Activated effector memory CD4-positive, alpha-beta T cell treated with Interleukin-2 at 50 U/mL for 16 hours (primary cell): ENCODE measurements at places on chromosomes 7 and 10.

- DNase-seq: no peak
Observed at GRCh38 chr10:80356989-80357850, 639 bp downstream of the DYDC2 start.

DNA sequence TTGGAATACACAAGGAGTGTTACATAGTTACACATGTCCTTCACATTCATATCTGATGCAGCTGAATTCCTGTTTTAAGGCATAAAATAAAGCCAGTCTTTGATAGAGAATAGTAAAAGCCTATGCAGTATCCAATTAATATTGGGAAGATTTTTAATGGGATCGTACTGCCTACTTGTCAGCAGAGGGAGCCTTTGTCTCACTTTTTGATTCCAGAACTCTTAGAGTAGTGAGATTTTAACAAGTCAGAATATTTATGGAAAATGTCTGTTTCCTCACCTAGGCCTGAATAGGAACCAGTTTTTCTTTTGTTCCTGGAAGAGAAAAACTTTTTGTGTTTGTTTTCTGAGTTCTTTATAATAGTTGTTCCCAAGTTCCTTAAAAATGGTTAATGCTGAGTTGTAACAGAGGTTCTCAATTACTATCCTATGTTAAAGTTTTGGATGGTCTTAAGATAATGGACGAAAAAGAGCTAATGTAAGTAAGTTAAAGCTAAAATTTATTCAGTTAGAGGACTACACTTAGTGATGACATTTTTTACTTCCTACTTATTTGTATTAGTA lies 114.0 kb downstream of the BBS9 start:
- no peak for DNase-seq

DNA sequence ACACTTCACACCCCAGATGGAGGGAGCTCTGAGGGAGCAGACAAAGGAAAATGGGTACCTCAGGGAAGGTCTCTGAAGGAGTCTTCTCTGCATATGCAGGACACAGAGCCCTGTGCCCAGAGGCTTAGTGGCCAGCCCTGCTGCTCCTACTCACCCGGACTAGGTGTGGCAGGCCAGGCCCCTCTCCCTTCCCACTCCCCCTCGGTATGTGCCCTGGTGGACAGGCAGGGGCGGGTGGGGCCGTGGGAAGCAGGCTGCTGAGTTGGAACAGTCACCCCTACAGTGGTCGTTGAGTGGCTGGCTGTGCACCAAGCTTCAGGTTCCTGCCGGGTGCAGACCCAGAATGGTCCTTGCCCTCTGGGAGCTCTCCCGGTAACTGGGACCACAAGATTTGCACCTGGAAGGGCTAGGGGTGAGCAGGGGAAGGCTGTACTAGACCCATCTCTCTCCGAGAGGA lies 68.6 kb downstream of the ZMIZ1 start:
- no peak for DNase-seq

DNA sequence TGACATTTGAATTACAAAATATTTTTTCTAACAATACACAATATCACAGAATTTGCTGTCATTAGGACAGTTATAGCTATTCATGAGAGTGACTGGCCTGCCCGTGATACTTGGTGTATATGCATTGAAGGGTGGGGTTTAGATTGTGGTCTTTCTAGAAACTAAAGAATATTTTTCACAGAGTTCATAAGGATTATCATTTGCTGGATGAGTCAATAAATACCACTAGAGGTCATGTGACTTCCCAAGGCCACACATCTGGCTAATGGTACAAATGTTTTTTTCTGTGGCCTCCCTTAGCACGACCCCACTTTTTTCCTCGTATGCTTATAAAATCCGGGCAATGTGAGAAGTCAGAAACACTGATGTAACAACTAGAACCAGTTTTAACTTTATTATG lies 5.2 kb downstream of the OPTN start:
- DNase-seq: no peak

- DNase-seq: no peak
Observed at GRCh38 chr10:79293841-79294581, 53.3 kb upstream of the PPIF start.

DNA sequence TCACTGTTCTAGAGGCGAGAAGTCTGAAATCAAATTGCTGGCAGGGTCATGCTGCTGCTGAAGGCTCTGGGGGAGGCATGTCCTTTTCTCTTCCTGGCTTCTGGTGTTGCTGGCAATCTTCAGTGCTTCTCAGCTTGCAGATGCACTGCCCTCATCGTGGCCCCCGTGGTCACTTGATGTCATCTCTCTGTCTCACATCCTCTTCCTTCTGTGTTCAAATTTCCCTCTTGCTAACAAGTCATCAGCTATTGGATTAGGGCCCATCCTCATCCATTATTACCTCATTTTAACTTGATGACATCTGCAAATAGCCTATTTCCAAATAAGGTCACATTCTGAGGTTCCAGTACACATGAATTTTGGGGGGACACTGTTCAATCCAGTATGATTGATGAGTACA lies 36.6 kb upstream of the SRGN start:
- no peak for DNase-seq

DNA sequence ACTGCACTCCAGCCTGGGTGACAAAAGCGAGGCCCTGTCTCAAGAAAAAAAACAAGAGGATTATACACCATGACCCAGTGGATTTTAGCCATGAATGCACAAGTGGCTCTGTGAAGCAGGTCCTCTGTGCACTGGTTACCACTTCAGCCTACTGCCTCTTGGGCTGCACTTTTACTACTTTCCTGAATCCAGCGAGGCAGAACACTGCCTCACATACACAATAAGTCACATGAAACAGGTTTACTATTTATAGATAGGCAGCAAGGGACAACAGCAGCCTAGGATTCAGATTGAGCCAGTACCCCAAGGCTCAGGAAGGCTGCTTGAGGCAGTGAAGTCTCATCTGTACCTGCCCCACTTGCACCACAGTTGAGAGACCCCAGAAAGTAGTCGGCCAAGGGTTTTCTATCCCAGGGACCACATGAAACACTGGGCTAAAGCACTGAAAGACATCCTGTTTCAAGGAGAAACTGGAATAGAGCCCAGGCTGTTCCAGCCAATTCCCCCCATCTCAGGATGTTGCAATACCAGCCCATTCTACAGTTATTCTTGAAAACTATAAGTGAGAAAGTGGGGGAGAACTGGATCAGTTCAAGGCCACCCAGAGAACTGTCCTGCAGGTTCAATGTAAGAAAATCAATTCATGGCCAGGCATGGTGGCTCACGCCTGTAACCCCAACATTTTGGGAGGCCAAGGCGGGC lies 10.3 kb upstream of the OGDH start:
- no peak for DNase-seq

DNA sequence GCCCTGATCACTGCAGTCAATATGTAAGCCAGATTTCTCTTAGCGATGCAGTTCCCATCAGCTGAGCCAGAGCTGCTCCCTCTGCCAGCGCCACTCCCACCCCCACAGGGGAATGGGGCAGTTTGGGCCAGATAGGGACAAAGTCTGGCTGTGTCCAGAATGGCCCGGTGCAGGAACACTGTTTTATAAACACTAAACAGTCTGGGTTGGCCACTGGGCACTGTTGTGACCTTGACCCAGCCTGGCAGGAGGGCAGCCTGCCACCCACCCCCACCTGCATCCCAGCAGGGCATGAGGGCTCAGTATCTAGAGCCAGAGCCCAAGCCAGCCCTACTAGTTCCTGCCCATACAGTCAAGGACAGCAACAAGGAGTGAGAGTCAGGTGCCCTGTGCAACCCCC lies 1.3 kb downstream of the OGDHL start:
- DNase-seq: no peak

GRCh38 chr10:86360657-86361056 lies 5.9 kb downstream of the GRID1 start:
- no peak for DNase-seq

GRCh38 chr10:87603769-87604168 lies 55.9 kb upstream of the PAPSS2 start:
- DNase-seq: no peak

DNA sequence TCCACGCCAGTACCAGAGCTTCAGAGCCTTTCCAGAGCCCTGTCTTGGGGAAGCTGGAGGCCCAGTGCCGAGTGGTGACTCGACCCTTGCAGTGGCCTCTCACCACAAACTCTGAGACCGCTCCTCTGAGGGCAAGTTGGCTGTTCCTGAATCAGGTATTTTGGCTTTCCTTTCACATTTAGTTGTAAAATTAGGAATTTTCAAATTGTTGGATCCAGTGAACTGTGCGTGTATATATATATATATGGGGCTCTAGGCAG lies 128.7 kb upstream of the UNC5B start:
- DNase-seq: no peak

DNA sequence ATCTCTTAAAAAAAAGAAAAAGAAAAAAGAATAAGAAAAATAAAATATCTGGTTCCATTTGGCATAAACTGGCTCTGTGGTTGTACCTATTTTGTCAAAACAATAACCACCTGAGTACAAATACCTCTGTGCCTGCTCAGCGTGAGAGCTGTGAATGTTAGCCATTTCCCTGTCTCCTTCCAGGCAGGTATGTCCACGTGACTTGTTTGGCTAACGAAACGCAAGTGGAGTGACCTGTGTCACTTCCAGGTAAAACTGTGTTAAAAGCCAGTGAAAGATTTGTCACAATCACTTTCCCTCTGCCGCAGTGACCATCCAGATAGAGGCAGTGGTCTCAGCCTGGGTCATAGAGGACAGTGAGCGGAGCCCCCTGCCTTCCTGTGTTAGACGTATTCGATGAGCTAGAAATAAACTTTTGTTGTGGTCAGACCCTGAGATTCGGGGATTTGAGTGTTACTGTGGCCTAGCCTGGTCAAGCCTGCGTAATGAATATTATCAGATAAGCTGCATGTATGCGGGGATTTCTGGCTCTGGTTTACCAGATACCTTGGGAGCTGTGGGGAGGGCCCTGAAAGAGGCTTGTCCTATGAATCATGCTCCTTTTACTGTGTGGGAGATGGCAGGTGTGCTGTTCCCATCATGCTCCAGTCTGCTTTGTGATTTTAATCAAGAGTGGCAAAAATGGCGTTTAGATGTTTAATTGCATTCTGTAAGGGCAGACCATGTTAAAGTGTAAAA lies 3.8 kb downstream of the PTER start:
- no peak for DNase-seq

- DNase-seq: no peak
Observed at GRCh38 chr7:95784796-95785195, 12.4 kb downstream of the DYNC1I1 start.
